Activated naive CD4-positive, alpha-beta T cell (primary cell): ENCODE measurements at places on chromosomes 12 and 14.
A peak's percentile ranks its signal among the peaks of the same experiment; 100 is the strongest.

- peak; percentile 46 for DNase-seq
Observed at GRCh38 chr14:68911594-68912227, 67.4 kb downstream of the ACTN1 start.

DNA sequence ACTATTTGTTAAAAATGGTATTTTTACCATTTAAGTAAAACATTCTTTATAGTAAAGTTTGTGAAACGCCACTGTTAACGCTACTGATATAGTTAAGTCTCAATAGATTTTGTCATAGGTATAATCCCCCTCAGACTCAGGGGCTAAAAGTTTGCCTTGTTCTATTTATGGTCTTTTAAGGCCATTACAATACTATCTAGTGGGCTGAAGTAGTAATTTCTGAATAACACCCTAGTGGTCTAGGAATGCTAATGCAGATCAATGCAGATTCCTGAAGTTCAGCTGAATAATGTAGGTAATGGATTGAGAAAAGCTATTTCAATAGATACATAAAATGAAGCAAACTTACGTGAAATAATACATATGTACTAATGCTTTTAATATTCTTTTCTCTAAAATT, 989.3 kb upstream of the NOVA1 start:
- DNase-seq, result no peak

GRCh38 chr12:108589028-108589839, 8.7 kb downstream of the TMEM119 start:
- no peak for DNase-seq

GRCh38 chr12:7542046-7542445, 38.5 kb upstream of the CD163 start:
- DNase-seq, result no peak

- DNase-seq, result no peak
Observed at GRCh38 chr14:62854951-62855350, 190.3 kb downstream of the KCNH5 start.

- no peak for DNase-seq
Observed at GRCh38 chr12:44503329-44503728, 372.8 kb downstream of the NELL2 start.

GRCh38 chr12:93759512-93760081, 82.4 kb downstream of the CRADD start:
- no peak for DNase-seq

GRCh38 chr14:61219256-61219655, 61.9 kb downstream of the TMEM30B start:
- DNase-seq, result no peak

- DNase-seq, result no peak
Observed at GRCh38 chr12:60872219-60872618, 1276.4 kb downstream of the SLC16A7 start.

- DNase-seq, result no peak
Observed at GRCh38 chr14:59897757-59898383, 22.1 kb upstream of the LRRC9 start.

GRCh38 chr12:105674871-105675699, 344.6 kb downstream of the C12orf75 start:
- DNase-seq, result no peak

GRCh38 chr14:33110737-33111443, 172.2 kb downstream of the NPAS3 start:
- DNase-seq, result no peak

GRCh38 chr12:101066489-101066888, 143.5 kb downstream of the SLC5A8 start:
- DNase-seq, result no peak

DNA sequence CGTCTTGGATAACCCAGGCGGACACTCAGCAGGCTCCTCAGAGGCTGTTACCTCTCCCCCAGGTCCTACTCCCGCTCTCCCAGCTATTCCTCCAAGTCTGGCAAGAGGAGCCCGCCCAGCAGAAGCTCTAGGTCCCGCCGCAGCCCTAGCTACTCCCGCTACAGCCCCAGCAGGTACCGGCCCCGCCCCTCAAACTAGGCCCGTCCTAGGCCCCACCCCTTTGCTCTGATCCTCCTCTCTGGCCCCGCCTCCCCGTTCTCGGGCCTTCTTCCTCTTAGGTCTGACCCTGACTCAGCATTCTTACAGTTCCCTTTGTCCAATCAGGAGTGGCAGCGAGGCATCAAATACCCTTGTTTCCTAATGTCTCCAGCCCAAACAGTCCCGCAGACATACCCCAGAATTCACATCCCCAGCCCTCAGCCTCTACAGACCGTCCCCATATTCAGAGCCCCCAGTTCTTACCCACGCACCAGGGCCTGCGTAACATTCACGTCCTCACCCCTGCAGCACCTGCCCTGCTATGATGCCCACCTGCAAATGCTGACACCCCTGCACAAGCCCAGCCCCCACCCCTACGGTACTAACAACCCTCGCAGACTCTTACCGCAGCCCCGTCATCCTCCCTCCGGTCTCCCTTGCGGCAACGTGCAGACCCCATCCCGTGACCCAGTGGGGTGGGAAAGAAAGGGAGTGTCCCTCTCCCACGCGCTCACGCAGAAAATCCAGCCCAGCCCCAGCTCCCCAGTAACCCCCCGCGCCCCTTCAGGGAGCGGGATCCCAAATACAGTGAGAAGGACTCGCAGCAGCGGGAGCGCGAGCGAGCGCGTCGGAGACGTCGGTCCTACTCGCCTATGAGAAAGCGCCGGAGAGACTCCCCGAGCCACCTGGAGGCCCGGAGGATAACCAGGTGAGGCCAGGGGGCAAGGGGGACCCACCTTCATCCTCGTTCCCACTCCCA, 25.0 kb upstream of the HSPB8 start:
- DNase-seq, result no peak

DNA sequence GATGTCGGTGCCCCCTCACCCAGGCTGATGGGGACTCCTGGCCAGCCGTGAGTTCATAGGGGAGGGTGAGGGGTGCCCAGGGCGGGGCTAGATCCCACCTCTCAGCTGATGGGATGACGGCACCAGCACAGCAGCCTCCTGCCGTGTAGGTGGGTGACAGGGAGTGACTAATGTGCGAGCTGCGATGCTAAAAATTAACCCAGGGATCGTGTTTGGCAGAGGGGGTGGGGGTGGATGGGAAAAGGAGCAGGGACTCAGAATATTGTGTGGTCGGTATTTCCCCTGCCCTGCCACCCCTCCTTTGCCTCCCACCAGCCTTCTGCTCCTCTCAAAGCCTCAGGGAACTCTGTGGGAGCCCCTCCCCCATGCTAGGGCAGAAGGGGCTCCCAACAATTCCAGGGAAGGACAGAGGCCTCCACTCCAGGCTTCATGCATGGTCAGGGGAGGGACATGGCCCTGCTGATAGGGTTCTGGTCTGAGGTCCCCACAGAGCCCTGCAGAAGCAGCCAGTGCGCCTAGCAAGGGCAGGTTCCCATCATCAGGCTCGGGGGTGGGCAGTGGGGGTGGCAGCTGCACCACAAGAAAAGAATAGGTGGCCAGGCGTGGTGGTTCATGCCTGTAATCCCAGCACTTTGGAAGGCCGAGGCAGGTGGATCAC, 12.5 kb downstream of the TAMALIN start:
- DNase-seq, result no peak

- no peak for DNase-seq
Observed at GRCh38 chr12:47281667-47282171, 202.0 kb upstream of the AMIGO2 start.
